B cell (primary cell): ENCODE measurements at places on chromosomes 4 and X. TPM values are rescaled to one million over a fixed set of nuclear protein-coding genes. Genes with fewer than 3 reads are reported as not detected.

- peak; percentile 48 for DNase-seq
Observed at GRCh38 chr4:101972791-101973190, 182.3 kb downstream of the BANK1 start.

GRCh38 chr4:78939667-78940008 is 400 bp upstream of the PAQR3 start:
- no peak for DNase-seq

GRCh38 chr4:173519111-173520101 is 10.6 kb downstream of the HAND2 start:
- DNase-seq, result peak; percentile 27

GRCh38 chr4:2246384-2247127 is 4.6 kb upstream of the HAUS3 start:
- DNase-seq, result peak; percentile 10

DNA sequence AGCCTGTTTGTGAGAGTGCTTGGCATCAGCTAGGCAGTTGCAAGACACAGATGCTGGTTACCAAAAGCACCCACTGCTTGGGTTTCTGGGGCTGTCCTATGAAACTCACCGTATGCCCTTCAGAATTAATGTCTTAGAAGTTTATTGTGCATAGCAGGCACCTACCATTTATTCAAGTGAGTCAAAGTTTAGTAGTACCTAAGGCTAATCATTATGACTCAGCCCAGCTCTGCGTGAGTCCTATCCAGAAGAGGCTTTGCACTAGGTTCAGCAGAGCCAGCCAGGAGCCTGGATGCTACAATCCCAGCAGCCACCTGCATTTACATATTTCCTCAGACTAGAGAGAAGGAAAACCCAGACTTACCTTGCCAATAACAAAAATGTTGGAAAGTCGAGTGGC is 4.2 kb downstream of the RPS4X start:
- DNase-seq, result no peak

- DNase-seq, result no peak
Observed at GRCh38 chr4:82825425-82825824, 26.8 kb upstream of the SCD5 start.

GRCh38 chr4:898869-899555 is 33.1 kb downstream of the GAK start:
- DNase-seq, result no peak

DNA sequence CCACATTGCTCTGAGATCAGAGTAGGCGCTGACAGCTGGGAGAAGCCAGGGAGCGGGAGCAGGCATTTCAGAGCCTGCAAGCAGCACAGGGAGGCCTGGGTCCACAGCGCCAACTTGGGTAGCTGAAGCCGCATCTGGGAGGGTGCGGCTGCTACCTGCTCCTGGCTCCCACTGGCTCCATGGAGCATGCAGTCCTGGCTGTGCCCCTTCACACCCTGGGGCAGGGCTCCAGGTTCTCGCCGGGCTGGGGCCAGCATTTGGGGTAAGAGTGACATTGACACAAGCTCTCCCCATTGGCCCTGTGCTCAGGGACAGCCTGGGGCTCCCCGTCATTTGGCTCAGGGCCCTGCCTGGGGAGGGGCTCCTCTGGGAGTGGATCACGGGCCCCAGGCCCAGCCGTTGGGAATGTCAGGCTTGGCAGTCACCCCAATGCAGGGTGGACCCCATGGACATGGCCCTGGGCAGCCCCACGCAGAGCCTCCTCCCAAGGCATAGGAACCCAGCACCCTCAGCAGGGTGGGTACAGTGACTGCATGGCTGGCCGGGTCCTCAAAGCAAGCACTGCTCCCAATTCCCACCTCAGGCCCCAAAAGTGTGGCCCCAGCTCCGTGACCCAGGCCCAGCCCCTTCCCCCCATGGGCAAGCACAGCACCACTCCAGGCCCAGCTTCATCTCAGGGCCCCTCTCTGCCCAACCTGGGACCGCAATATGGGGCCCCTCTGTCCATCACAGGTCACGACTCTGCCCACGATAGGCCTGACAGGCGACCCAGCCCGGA is 82.4 kb downstream of the PRDM5 start:
- DNase-seq, result no peak

- DNase-seq, result no peak
Observed at GRCh38 chr4:80431203-80431965, 95.9 kb downstream of the CFAP299 start.

DNA sequence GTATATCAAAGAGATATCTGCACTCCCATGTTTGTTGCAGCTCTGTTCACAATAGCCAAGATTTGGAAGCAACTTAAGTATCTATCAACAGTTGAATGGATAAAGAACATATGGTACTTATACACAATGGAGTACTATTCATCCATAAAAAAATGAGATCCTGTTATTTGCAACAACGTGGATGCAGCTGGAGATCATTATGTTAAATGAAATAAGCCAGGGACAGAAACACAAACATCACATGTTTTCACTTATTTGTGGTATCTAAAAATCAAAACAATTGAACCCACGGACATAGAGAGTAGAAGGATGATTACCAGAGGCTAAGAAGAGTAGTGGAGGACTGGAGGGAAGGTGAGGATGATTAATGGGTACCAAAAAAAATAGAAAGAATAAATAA is 14.2 kb downstream of the IQCM start:
- no peak for DNase-seq

DNA sequence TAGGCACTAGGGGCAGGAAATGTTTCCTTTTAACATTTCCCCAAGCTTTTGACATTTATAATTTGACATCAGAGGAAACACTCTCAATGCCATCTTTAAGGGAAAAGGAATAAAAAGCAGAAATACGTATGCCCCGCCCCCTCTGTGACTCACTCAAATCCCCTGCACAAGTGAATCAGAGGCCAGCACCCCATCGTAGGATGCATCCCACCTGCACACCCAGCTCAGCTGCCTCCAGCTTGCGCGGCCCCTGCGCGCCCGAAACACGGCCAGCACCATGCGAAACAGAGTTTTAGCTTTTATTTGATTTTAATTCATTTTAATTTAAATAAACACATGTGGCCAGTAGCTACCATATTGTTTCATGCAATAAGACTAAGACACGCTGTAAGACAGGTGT is 29.5 kb downstream of the ABLIM2 start:
- no peak for DNase-seq

DNA sequence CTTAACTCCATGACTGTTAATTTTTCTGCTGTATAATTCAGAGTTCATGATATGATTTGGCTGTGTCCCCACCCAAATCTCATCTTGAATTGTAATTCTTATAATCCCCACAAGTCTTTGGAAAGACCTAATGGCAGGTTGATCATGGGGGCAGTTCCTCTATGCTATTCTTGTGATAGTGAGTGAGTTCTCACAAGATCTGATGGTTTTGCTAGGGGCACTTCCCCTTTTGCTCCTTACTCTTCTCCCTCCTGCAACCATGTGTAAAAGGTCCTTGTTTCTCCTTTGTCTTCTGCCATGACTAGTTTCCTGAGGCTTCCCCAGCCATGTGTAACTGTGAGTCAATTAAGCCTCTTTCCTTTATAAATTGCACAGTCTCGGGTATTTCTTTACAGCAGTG is 1751.9 kb downstream of the ARAP2 start:
- no peak for DNase-seq

- no peak for DNase-seq
Observed at GRCh38 chrX:44570522-44570921, 27.9 kb upstream of the FUNDC1 start.

DNA sequence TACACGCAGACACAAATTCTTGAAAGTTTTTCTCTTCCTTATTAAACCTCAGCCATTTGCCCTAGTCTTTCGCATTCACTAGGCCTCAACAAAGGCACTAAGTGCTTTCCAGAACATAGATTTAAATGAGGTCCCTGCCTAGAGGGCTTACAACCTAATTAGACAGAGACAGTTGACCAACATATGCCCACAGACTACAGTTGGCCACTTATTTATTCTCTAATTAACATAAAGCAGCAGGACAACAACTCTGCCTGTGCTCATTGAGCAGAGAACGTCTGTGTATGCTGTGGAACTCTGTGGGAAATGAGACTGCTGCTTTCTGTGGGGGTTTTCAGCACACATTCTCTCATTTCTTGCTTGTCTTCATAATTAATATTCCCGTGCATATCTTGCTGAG is 303.0 kb upstream of the TACR3 start:
- DNase-seq, result no peak

DNA sequence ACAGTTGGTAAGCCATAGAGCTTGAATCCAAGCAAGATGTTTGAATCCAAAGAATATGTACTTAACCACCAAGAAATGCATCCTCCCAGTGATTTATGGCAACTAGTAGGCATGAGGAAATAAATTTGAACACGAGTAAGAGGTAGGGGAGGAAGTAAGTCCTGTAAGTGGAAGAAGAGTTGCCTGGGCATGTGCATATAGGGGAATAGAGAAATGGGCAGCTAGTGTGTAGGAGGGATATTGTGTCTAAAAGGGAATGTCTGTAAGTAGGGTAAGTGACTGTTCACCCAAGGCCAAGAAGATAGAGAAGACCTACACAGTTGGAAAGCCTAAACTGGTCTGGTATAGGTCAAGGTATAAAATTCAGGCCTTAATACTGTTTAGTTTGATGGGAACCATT is 4.6 kb downstream of the SH3BGRL start:
- no peak for DNase-seq

DNA sequence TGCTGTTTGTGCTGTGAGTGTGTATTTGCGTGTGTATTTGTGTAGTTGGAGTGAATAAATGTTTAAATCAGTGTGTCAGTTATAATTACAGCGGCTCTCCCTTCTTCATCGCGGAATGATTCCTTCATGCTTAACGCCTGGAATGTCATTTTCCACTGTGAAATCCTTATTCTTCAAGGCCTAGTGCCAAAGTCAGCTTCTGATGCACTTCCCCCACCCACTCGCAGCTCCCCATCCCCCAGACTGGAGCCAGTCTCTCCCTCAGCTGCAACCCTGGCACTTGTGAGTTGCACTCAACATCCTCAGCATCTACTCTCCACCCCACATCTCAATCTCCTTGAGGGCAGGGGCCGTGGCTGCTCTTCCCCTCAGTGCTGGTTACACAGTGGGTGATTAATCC is 583.0 kb downstream of the BCOR start:
- no peak for DNase-seq

DNA sequence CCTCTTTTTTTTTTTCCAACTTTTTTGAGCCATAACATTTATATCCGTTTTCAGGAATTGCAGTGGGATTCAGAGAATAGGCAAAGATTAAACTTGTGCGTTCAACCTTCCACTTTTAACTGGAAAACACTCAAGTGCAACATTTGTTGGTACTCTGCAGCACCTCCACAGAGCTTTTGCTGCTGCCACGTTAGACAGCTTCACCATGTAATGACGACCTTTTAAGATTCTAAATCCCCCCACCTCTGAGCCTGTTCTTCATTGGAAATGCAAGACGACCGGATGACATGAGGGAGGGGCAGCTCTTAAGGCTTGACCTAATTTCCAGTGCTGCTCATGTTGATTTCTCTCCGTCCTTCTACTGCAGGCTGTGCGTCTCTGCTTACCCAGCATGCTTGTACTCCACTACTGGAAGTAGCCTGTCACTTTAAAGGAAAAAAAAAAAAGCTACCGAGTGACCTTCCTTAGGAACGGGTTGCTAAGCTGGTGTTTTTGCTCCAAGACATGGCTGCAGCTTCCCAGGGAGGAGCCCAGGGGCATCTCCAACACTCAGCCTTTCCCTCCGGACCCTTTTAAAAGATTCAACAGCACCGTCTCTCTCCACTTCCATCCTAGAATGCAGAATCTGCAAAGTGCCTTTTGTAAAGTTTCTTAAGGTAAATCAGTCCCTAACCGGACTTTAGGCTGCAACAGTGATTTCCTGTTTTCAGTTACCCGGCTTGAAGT is at the start of gene CC2D2A:
Gene CC2D2A, plus strand, starts transcription at position 481 of the 726 bp plus-strand sequence. CDS start 6,051 bp downstream, outside the sequence.
- no peak for DNase-seq

- no peak for DNase-seq
Observed at GRCh38 chrX:110944311-110944750, 148.7 kb upstream of the CHRDL1 start.

DNA sequence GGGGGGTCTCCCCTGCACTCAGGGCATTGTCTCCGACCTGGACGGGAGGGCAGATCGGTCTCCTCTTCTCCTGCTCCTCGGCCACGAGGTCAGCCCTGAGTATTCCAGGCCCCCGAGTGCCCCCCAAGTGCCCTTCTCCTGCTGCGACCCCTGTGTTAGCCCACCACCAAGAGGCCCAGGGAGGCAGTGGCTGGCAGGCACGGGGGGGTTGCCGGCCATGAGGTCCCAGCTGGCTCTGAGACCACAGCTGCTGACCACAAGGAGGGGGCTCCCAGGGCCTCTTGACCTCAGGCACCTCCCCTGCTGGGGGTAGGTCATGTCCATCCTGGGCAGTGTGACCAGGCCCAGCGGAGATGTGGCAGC is 186.1 kb upstream of the PSAPL1 start:
- no peak for DNase-seq

- peak; percentile 56 for DNase-seq
Observed at GRCh38 chr4:47839259-47839658, 1.4 kb upstream of the CORIN start.

DNA sequence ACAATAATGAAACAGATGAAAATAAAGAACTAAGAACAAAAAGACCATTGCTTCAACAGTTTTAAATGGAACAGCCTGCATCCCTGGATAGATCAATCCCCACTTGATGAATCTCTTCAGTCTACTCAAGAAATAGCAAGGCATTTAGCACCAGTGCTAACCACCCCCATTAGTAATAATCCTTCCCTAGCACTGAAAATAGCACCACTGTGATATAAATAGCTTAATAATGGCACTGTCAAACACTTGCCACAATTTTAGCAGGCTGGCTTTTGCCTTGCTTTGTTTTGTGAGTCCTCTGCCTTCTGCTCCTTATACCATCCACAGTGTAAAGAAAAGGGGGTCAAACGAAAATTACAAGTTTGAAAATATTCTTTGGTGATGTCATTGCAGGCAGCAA is 17.4 kb downstream of the DCX start:
- no peak for DNase-seq

GRCh38 chr4:77201857-77202256 is 44.9 kb downstream of the CCNG2 start:
- DNase-seq, result no peak

- DNase-seq, result no peak
Observed at GRCh38 chrX:153476666-153477363, 6.4 kb upstream of the HAUS7 start.

DNA sequence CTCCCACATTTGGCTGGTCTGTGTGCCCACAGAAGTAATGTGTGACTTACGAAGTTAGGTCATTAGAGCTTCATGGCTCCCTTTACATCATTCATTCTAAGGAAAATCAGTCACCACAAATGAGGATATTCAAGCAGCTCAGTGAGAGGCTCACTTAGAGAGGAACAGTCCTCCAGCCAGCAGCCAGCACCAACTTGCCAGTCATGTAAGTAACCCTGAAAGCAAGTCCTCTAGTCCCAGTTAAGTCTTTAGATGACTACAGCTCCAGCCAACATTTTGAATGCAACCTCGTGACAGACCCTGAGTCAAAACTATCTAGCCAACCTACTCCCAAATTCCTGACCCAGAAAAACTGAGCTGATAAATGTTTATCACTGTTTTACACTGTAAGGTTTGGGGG is 71.3 kb downstream of the LRBA start:
- DNase-seq, result no peak

The PDGFC gene
- total RNA-seq, result 0.10 TPM in 1 of 2 replicates, not detected in the other

The ATP7A gene
- total RNA-seq, result 12.4 and 14.8 TPM in 2 replicates

The TBC1D25 gene
- total RNA-seq, result 24.6 and 25.2 TPM in 2 replicates

The DCLK2 gene
- 2.4 and 3.3 TPM in 2 replicates for total RNA-seq

The NUP62CL gene
- 3.2 and 3.3 TPM in 2 replicates for total RNA-seq

The GPR173 gene
- total RNA-seq, result 0.17 TPM in 1 of 2 replicates, not detected in the other

The TENM3 gene
- total RNA-seq, result not detected in 2 replicates

The RHOXF2B gene
- total RNA-seq, result not detected in 2 replicates

The FLNA gene
- 510 and 523 TPM in 2 replicates for total RNA-seq

The CRMP1 gene
- 0.10 TPM in 1 of 2 replicates, not detected in the other for total RNA-seq

The OPN1MW2 gene
- total RNA-seq, result not detected in 2 replicates

The IGSF1 gene
- not detected in 2 replicates for total RNA-seq

The GNRHR gene
- total RNA-seq, result not detected in 2 replicates

The MTMR8 gene
- total RNA-seq, result 11.6 and 11.8 TPM in 2 replicates

The PAGE5 gene
- total RNA-seq, result not detected in 2 replicates

The FHL1 gene
- 5.6 and 8.0 TPM in 2 replicates for total RNA-seq
